ENCODE measurements at places on chromosomes 5 and 9.
A peak's percentile ranks its signal among the peaks of the same experiment; 100 is the strongest.

DNA sequence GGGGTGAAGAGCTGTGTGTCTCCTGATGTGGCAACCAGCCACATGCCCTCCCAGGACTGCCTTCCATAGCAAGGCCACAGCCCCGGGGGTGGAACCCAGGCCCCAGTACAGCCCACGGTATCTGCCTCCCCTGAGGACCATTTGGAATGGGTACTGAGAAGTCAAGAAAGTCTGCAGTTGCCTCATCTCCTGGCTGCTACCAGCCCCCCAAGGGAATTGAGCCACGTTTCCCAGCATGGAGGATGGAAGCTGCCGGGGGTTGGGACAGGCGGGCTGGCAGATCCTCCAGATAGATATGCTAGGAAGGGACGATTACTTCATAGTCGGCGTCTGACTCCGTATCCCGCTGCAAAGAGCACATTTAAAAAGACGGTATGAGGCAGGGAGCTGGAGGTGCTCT lies 5.5 kb upstream of the DMRT2 start:
- no peak for DNase-seq

DNA sequence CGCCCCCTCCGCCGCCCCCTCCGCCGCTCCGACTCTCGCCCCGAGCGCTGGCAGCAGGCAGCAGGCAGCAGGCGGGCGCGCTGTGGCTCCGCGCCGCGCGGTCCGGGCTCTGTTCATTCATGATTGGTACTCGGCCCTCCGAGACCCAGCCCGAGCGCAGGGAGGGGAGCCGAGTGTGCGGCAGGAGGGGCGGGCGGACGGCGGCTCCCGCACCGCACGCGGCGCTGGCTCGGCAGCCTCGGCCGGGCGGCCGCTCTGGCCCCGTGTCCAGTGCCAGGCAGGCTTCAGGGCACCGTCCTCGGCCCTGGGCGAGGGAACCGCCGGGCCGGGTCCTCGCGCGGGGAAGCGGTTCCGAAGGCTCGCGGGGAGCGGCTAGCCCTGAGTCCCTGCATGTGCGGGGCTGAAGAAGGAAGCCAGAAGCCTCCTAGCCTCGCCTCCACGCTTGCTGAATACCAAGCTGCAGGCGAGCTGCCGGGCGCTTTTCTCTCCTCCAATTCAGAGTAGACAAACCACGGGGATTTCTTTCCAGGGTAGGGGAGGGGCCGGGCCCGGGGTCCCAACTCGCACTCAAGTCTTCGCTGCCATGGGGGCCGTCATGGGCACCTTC lies at the start of gene KCNIP1:
KCNIP1 (plus strand) TSS at position 31 of the 607 bp plus-strand sequence.
- DNase-seq = no peak

GRCh38 chr5:92402956-92403702 lies 1020.0 kb upstream of the ARRDC3 start:
- DNase-seq = no peak

DNA sequence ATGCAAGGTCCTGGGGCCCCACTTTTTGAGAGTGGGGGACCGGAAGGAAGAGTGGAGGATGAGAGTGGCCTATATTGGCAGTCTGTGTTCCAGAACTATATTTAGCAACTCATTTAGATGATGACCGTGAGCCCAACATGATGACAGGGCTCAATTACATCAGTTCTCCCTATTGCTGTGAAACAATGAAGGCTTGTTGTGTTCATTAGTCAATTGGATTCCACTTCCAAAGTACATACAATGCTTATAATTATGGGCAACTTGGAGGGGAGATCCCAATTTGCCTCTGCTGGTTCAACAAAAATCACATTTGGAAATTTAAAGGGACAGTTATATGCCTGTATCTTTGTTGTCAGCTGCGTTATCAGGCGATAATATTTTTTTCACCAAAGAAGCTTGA lies 91.1 kb downstream of the TARS1 start:
- DNase-seq = no peak

GRCh38 chr9:133532937-133533668 lies 1.4 kb upstream of the ADAMTSL2 start:
- DNase-seq = peak; percentile 45

DNA sequence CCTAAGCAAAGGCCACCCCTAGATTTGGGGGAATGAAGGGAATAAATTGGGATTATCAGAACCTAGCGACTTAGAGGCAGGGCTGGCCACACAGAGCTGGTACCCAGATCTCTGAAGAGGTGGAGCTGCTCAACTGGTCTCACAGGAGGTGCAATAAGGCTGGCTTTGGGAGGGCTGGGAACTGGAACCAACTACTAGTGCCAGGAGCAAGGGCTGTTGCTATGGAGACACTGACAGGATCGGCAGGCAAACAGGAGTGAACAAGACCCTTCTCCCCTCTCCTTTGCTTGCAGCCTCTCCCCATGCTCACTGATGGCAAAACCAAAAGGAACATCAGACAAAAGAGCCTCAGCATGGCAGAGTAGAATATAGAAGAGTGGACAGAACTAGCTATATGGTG lies 17.0 kb upstream of the WHRN start:
- DNase-seq = no peak

DNA sequence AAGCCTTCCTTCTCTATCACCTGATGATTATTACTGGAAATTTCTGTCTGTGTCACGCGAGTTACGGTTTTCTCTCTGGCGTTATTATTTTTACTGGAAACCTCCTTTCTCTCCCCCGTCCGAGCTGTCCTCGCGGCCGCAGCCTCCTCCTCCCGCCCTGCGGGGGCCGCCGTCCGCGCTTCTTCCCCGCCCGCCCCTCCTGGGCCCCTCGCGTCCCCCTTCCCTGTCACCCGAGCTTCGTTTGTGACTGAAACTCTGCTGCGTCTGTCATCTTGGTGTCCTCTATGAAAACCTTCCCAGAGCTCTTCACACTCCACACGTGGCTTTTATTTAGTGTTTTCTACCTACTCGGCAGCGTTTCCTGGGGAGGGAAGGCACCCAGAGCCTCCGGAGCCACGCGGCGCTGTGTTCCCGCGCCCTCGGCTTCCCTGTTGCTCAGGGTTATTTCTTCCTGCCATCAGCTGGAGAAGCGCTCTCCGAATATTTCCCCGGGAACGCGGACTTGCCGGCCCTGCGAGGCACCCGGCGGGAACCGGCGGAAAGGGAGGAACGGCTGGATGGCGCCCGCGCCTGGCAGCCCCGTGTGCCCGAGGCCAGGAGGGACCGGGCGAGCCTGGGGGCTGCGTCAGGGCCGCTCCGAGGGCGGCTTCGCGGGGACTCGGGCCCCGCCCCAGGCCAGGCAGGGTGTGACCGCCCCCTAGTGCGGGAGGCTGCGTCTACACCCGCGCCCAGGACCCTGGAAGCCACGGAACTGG lies 33.9 kb downstream of the TRIP13 start:
- no peak for DNase-seq

DNA sequence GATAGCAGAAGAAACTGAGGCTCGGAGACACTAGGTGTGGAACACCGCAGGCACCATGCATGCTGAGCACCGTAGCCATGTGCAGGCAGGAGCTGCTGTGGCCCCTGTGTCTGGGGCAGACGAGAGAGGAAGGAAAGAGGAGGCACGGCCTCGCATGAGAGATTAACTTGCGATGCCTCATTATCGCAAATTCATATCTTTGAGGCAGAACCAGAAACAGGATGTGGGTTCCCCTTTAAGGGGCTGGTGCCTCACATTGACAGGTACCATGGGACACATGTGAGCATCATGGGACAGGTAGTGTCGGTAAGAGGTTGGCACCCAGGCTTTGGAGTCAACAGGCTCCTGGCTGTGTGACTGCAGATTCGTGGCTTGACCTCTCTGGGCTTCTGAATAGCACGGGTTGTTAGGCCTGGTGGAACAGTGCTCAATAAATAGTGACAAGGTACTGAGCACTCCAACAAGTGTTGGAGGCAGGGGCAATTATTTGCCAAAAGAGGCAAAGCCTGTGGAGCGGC lies 40.8 kb downstream of the NAIF1 start:
- DNase-seq = no peak

DNA sequence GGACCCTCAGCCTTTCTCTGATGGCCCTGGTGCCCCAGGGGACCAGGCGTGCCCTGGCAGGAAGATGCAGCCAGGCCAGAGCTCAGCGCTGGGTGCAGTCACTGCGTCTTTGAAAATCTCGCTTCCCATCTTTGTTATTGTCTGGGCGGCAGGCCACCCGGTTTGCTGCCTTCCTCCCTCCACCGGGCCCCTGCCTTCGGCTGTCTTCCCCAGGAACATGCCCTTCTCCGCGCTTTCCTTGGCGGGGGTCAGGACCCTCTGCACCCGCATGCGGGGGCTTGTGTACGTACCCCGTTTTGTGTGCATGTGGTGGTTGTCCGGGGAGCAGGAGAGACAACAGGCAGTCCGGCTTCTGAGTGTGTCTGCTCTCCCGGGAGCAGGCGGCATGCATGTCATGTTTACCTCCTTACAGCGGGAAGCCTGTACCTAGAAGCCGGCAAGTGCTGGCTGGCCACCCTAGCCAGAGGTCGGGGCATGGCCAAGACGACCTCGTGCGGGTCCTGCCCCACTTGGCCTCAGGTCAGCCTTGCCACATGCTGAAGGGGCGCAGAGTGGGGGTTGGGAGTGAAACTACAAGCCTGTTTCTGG lies 49.5 kb downstream of the DAB2IP start:
- no peak for DNase-seq

DNA sequence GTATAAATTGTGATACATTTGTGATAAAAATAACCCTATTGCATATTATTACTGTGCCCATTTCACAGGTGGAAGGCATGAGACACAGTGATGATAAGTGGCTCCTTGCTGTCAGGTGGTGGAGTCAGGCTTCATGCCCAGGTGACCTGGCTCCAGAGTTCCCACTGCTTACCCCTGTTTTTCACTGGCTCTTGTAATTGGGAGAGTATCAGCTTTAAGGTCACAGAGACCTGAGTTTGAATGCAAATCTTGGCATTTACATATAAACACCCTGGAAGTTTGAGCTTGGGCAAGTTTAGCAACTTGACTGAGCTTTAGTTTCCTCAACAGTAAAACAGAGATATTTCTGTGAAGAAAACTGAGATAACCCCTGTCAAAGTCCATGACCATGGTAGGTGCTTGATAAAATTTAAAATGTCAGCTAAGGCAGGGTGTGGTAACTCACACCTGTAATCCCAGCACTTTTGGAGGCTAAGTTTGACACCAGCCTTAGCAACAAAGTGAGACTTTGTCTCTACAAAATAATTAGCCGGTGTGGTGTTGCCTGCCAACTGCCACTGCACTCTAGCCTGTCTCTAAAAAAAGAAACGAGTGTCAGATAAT lies 29.2 kb downstream of the MAT2B start:
- no peak for DNase-seq

DNA sequence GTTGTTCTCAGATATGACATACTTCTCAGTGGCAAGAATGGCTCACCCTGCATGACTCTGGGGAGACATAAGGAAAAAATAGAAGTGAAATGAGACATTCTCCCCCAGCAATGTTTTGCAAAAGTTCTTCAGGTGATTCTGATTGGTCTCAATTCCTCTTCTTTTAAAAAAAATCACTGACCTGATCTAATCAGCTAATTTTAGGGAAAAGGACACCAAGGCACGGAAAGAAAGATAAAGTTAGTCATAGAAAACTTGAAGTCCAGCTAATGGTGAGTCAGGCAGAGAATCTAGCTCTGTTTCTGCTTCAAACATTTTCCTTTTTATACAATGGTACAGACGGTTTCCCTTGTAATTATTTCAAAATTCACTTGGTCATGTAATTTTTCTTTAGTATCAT lies 1018.9 kb upstream of the ARRDC3 start:
- no peak for DNase-seq

GRCh38 chr5:14668181-14668591 lies 3.7 kb downstream of the OTULIN start:
- no peak for DNase-seq

DNA sequence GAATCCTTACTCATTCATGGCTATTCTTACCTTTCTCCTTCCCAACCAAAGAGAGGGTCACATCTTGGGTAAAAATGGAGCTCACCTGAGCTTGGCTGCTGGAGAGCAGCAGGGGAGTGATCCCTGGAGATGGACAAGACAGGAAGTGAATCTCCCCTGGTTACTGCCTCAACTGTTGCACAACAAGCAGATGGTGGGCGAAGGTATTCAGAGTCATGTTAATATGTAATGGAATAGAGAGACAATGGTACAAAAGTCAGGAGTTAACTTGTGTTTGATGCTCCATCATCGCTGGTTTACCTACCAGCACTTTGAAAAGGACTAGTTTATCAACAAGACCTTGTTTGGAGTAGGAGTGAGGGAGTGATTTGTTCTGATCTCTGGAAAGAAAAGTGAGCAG lies 13.0 kb upstream of the PLPP1 start:
- no peak for DNase-seq

DNA sequence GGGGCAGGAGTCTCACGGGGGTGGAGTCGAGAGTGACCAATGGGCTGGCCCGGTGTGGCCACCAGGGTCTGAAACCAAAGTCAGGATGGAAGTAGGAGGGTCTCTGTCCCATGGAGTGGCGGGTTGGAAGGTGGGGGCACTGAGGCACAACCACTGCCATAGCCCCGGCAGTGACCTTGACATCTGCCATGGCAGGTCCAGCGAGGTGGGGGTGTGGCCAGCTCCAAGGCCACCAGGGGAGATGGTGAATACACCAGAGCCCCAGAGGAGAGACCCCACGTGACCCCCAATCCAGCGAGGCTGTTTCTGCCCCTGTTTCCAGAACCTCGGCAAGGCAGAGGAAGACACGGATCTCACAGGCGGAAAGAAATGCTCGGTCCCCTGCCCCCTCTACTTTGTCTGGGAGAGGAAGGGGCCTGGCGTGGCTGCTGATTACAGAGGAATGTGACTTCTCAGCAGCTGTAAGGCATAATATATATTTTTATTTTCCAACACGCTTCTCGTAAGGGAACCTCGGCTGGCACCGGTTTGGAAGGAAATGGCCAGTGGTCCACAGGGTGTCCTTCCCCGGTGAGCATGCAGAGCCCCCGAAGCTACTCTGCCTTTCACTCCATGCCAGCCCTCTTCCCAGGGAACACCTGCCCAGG lies 105.7 kb upstream of the SARDH start:
- no peak for DNase-seq

- no peak for DNase-seq
Measured at GRCh38 chr5:68315679-68316271, 100.2 kb downstream of the PIK3R1 start.

- DNase-seq = no peak
Measured at GRCh38 chr9:23556459-23556858, 269.6 kb downstream of the ELAVL2 start.

DNA sequence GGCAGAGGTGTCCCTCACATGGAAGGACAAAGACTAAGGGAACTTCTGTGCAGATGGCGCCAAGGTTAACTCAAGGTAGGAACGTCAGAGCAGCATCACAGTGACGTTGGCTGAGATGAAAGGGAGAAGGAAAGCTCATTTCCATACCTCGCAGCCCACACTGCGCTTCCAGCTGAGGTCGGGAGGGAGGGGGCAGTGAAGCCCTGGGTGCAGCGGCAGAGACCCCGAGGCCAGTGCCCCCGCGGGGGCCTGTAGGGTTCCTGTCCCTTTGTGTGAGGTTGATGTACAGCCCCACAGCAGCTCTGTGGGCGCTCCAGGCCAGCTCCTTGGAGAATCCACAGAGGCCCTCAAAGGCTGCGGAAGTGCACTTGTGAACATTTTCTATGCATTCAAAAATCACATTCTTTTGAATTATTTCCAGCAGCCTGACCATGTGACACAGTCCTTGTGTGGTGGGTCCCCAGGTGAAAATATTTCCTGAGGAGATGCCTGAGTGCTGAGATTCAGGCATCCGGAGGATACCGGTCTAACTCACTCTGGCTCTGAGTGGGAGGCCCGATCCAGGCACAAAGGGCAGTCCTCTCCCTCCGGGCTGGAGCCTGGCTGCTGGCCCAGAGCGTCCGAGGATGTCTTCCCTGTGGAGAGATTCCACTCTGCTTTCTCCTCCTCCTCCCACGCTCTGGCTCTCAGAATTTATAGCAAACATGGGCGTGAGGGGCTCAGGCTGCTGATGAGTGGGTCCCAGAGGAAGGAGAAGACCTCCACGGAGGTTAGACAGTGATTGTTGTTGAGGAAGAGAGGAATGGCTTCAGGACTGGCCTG lies 150.7 kb downstream of the ICE1 start:
- DNase-seq = no peak
